K562 (cell line): ENCODE measurements at places on chromosomes 3 and 15. TPM values are rescaled to one million over a fixed set of nuclear protein-coding genes. Genes with fewer than 3 reads are reported as not detected.

- DNase-seq: no peak
Observed at GRCh38 chr3:99534951-99535704, 103.3 kb upstream of the COL8A1 start.

GRCh38 chr3:14156843-14157561 lies 21.4 kb downstream of the XPC start:
- no peak for DNase-seq

GRCh38 chr3:146325170-146325569 lies 74.3 kb upstream of the PLSCR4 start:
- no peak for DNase-seq

- no peak for DNase-seq
Observed at GRCh38 chr3:10553591-10554235, 48.3 kb upstream of the ATP2B2 start.

DNA sequence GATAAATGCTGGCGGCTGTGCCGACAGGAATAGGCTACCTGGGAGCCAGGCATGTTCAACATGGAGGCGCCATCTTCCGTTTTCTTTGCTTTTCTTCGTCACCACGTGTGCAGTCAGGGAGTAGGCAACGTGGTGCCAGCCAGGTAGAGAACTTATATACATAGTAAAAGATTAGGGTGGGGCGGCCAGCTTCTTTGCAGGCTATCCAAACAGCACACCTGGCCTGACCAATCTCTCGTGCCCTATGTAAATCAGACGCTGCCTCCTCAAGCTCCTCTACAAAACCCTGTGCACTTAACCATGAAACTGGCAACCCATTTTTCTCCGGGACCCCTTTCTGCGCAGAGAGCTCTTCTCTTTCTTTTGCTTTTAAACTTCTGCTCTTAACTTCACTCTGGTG lies 28.6 kb upstream of the OR5K4 start:
- DNase-seq: no peak

DNA sequence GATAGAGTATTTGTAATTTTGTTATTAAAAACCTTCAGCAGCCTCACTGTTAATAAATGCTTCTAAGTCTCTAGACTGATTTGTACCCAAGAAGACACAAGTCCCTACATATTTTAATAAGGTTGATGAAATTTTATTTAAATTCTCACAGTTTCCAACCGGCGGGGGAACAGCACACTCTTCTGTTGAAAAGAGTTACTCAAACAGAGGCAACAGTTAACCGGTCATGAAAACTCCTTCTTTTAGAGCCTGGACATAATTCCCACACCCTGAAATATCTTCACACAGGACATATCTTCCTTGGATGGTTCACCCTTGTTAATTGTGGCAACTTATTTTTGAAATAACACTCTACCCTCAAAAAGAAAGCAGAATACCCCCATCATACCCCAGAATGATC lies 278.8 kb downstream of the FOXP1 start:
- DNase-seq: no peak

GRCh38 chr3:197408177-197408957 lies 110.0 kb upstream of the DLG1 start:
- no peak for DNase-seq

The DUOXA1 gene
- total RNA-seq: 0.24 TPM in 1 of 2 replicates, not detected in the other

The MEGF11 gene
- not detected in 2 replicates for total RNA-seq
